Stimulated activated CD4-positive, alpha-beta T cell treated with anti-CD3 and anti-CD28 coated beads, Interleukin-1b, Interleukin-23, amount 100 ng/mL, for 48 hours (primary cell): ENCODE measurements at places on chromosomes 4 and X.
A peak's percentile ranks its signal among the peaks of the same experiment; 100 is the strongest.

DNA sequence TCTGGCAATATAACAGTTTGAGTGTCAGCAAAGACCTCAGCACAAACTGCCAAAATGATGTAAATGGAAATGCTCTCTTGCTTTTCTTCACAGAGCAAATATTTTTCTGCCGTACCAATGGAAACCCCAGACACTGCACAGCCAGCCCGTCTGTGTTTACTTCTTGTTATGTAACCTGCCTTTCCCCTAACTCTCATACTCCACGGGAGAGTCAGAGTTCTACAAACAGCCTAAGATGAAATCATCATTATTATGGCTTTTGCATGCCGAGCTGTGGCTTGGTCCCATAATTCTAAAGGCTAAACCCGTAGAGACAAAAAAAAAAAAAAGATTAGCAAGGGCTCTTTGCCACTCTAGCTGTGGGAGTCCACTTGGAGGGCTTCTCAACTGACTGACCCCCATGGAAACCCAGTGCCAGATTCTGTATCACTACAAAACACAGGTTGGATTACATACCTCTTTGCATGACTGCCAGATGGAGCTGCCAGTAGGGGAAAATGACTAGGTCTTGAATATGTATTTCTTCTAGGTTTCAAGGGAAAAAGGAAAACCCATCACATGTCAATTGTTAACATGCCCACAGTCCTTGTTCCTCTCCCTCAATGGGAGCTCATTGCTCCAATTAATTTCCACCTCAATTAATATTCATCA lies 197.2 kb upstream of the CNKSR2 start:
- no peak for DNase-seq

DNA sequence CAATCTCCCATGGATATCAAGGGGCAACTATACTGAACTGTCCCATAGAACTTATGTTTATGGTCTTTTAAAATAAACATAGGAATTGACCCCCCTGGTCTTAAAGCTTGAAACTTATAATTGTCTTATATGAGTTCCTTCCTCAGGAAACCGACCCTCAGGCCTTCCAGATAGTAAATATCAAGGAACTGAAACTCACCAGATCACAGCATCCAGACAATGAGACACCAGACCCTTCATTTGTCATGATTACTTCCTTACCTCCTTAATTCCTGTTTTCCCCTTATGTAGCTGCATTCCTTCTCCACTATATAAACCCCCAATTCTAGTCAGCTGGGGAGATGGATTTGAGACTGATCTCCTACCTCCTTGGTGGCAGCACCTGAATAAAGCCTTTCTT lies 94.8 kb upstream of the GRPR start:
- no peak for DNase-seq

- DNase-seq = no peak
Observed at GRCh38 chrX:134244043-134244442, 7.1 kb downstream of the CCDC160 start.

DNA sequence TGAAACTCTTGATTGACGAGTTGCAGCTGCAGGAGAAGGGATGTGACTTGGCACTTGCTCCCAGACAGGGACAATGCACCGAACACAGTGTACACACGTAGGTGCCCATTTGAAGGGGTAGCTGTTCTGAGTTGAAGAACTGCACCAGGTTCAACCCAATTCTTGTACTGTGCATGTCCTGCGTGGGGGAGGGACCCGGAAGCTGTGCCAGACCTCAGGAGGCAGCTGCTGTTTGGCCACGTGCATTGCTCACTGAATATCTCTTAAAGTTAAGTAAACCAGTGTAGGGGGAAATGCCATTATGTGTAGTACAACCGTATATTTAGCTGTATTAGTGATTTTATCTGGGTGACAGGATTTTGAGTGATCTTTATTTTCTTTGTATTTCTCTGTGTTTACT lies 12.0 kb upstream of the RBBP7 start:
- no peak for DNase-seq

GRCh38 chrX:39491548-39492297 lies 606.0 kb downstream of the BCOR start:
- peak; percentile 48 for DNase-seq

DNA sequence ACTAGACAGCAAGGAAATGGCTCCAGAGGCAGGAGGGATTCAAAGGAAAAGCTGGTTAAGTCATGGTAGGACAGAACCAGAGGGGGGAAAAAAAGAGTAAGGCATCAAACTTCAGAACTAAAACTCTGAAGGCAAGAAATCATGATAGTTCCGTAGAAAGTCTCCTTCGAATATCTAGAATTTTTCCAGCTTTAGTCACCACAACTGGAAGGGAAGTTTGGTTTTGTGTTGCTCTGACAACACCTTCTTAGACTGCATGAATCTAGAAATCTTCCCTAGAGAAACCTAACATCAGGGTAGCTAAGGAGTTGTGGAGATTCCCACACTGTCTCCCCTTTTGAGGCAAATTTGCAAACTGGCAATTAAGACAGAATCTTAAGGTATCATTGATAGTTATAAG lies 33.7 kb downstream of the AMMECR1 start:
- no peak for DNase-seq

- no peak for DNase-seq
Observed at GRCh38 chrX:129654652-129655546, at the start of gene APLN. Gene APLN (minus strand): TSS chrX:129654956. CDS start chrX:129654630, 326 bp downstream.
